ENCODE measurements at places on chromosomes 6 and 20.

GRCh38 chr20:63296531-63297299, 3.7 kb downstream of the COL20A1 start:
- DNase-seq: no peak

GRCh38 chr6:71222671-71223070, 65.9 kb upstream of the OGFRL1 start:
- no peak for DNase-seq

DNA sequence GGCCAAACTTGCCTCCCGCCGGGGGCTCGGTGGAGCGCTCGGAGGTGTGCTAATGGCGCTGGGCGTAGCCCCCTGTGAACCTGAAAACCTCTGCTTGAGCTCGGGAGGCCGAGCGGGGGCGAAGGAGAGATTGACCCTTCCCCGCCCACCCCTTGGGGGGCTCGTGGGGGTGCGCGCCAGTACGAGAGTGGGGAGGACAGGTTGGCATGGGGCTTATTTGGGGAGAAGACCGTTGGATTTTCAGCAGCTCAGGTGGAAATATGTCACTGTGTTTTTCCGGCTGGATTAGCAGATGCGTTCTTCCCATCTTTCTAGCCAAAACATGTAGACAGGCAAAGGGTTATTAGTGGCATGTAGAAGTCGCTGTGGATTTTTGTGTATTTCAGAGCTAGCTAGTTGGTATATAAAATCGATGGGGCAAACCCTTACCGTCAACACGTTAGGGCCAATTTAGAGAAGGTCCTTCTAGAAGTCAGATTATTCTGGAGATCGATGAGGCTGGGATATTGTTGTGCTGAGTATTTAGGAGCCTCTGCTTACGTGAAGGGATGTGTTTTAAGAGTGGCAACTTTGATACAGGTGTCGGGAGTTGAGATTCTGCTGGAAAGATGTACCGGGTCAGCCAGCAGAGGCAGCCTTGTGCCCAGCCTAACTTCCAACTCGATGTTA, 525 bp downstream of the NCOA7 start:
- DNase-seq: peak; percentile 64

- DNase-seq: no peak
Observed at GRCh38 chr6:125773387-125774341, 17.1 kb upstream of the NCOA7 start.

DNA sequence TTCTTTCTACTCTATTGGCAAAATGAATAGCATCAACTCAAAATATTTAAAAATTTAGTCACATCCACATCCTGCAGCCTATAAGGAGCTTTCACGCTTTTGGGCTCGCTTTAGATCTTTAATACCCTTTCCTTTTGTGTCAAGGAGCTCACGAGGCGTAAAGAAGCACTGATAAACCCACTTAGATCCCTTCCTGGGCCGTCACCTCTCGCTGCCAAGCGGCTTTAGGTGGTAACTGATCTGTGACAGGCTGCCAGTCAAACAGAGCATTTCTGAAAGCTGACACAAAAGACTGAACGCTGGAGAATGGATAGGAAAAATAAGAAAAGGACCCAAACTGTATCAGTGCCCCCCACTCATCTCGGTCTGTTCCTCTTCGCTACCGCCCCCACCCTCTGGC, 385.7 kb upstream of the MMS22L start:
- DNase-seq: peak; percentile 2

GRCh38 chr6:56370561-56371211, 123.3 kb upstream of the COL21A1 start:
- peak; percentile 94 for DNase-seq

- no peak for DNase-seq
Observed at GRCh38 chr6:134950482-134950881, 581 bp upstream of the ALDH8A1 start.

GRCh38 chr6:131683479-131683878, 17.7 kb downstream of the OR2A4 start:
- no peak for DNase-seq

DNA sequence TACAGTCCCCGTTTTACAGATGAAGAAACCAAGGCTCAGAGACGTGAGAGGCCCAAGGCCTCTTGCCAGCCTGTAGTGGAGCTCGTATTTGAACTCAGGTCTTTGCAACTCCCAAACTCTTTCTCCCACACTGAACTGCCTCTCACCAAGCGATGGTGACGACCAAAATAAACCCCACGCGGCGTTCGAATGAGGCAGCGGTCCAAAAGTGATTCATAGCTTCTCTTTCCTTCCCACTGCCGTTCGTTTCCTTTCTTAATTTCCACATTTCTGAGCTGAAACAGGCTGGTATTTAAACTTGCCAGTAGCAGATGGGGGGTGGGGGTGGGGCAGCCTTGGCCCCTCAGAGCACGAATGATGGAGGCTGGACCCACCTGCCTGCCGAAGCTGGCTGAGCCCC, 252.9 kb upstream of the KCNG1 start:
- no peak for DNase-seq

- peak; percentile 47 for DNase-seq
Observed at GRCh38 chr6:33622456-33623431, 1.6 kb downstream of the ITPR3 start.

- peak; percentile 100 for DNase-seq
Observed at GRCh38 chr6:144095134-144096002, at the start of gene SF3B5. TSS of gene SF3B5 (minus strand) at chr6:144095573. CDS start at chr6:144095497, 76 bp downstream.

GRCh38 chr20:15603506-15603905, 969.7 kb downstream of the KIF16B start:
- peak; percentile 6 for DNase-seq

DNA sequence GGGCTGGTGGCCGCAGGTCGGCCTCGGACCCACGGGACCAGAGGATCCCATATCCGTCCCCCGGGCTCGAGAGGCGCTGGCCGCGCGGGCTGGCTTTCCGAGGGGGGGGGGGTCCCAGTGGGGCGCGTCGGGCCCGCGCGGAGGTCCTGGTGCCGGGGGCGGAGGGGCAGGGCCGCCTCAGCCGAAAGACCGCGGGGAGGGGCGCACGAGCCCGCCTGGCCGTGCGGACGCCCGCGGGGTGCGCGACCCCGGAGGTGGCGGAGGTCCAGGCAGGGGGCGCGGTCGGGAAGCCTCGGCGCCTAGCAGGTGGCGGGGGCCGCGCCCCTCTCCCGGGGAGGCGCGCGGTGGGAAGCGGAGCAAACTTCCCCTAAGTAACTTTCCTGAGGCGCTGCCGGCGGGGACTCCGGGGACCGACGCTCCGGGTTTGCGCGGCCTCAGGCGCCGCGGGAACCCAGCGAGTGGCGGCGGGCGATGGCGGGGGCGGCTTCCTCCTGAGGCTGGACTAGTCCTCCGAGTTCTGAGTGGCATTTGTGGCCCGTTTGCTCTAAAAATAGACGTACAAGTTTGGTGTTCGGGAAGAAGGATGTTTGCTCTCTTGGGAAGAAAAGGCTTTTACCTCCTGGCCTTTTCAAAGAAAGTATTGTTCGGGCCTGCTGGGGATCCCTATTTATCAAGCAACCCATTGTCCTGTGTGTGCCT, 26.5 kb upstream of the BTBD3 start:
- no peak for DNase-seq

GRCh38 chr6:17635568-17635967, 35.5 kb downstream of the FAM8A1 start:
- DNase-seq: no peak

GRCh38 chr20:9402546-9402945, 111.8 kb upstream of the LAMP5 start:
- no peak for DNase-seq

DNA sequence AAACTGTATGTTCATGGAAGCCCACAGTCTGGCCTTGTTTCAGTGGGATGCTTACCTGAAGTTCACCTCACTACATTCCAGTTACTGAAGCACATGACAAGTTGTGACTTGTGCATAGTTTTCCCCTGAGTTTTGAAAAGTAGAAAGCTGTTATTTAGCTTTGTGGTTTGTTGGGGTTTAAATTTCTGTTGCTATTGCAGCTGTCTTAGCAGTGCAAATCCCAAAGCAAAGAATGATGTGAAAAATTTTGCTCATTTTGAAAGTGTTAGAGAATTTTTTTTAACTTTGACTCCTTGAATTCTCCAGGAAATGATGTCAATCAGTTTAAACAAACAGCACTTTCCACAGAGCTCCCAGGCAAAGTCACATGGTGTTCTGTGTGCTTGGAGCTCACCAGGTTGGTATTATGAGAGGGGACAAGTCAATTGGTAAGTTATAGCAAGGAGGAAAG, 268.4 kb downstream of the ADGRG6 start:
- peak; percentile 84 for DNase-seq

DNA sequence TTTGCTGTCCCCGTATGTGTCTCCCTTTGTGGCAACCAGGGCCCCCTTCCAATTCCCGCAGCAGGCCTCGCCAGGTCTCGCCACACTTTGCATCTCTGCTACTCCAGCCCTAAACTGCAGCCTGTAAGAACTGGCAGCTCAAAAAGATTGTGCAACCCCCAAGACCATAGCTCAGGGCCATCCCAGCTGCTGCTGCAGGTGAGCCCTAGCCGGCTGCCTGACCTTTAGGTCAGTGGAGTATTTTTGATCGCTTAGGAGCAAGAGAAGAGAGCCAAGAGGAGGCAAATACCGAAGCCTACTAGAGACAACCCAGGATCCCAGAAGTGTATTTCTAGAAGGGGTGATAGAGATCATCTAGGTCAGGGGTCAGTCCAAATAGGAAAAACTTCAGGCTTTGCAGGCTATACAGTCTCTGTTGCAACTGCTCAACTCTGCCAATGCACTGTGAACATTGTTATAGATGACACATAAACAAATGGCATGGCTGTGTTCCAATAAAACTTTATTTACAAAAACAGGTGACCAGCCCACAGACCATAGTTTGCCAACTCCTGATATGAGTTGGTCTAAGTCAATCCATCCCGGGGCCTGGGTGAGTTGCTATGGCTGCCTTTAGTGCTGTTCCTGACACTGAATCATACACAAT, 138.4 kb downstream of the EYA2 start:
- DNase-seq: no peak

DNA sequence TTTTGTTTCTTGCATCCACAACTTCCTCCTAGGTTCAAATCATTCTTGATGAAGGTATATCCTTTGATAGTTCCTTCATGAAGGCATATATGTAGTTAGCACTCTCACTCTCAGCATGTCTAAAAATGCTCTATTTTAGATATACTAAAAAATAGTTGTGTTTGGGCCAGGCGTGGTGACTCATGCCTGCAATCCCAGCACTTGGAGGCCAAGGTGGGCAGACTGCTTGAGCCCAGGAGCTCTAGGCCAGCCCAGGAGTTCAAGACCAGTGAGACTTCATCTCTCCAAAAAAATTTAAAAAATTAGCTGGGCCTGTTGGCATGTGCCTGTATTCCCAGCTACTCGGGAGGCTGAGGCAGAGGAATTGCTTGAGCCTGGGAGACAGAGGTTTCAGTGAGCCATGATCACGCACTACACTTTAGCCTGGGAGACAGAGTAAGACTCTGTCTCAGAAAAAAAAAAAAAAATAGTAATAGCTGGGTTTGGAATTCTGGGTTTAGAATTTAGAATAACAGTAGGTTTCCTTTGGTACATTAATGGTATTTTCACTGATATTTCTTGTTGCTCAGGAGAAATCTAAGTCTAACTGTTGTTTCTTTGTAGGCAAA, 7.0 kb downstream of the SERAC1 start:
- DNase-seq: no peak

GRCh38 chr6:157023958-157024357, 246.8 kb downstream of the ARID1B start:
- no peak for DNase-seq

- DNase-seq: peak; percentile 84
Observed at GRCh38 chr6:126539022-126539421, 199.1 kb downstream of the CENPW start.

DNA sequence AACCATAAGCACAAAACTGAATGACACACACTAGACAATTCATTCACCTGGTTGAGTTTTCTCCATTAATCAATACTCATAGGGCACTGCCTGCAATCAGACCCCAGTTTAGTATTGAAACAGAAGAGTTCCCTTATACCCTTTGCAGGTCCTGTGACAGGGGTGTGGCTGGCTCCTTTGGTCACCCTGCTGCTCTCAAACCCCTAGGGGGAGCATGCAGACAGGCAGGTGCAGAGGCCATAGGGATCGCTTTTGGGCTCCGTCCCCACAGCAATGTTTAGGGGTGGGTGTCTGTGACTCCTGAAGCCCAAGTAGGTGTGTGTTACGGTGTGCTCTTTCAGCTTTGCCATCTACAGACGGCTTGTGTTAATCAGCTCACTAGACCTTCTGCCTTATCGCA, 210.4 kb downstream of the CENPW start:
- no peak for DNase-seq

GRCh38 chr6:3912361-3913076, 63.3 kb downstream of the FAM50B start:
- DNase-seq: no peak

DNA sequence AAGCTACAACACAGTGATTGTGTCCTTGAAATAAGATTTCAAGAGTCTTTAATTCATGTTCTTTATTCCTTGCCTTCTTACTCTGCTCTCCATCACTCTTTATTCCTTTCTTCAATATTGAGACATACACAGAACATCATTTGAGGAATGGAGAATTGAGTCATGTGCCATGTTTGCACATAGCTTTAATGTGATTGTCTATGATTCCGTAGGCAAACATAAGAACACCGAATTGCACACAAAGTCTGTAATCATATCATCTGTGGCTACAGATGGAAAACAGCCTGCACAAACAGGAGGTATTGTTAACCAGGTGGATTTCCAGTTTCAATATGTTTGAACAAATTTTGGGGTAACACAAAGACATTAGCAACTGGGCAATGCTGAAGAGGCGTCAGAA, 571.6 kb upstream of the GJE1 start:
- no peak for DNase-seq

DNA sequence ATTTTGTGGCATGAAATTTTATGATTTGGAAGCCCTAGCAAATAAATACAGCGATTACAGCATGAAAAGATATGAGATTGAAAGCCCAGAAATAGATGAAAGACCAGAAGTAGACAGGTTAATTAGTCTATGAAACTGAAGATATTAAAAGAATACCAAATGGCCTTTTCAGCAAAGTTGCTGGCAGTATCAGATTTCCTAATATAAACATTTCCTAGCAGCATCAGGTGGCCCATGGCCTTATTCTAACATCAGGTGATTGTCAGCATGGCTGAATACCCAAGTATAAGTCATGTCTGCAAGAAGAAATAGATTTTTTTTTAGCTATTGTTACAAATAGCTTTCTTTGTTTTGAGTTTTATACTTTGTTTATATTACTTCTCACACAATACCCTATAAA, 93.2 kb downstream of the CLVS2 start:
- DNase-seq: peak; percentile 1

DNA sequence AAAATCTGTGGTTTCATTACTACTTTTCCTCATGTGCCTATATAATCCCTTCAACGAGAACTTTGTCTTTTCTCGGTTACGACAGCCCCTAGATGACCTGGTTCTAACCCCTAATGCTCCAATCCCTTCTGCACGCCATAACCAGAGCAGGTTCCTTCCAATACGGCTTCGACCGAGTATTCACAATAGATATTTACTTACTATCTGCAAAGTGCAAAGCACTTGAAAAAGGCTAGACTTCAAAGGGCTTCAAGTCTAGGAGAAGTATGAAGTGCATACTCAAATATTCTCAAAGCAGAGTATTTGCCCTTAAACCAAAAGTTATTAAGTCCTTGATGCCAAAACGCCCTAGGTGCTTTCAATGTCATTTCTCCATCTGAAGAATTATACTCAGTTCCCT, 63.4 kb upstream of the NHSL1 start:
- no peak for DNase-seq

GRCh38 chr6:79377888-79378348, 143.4 kb upstream of the HMGN3 start:
- DNase-seq: peak; percentile 79

Measured in renal cortical epithelial cell (primary cell).